Stimulated activated CD8-positive, alpha-beta memory T cell treated with anti-CD3 and anti-CD28 coated beads, Interleukin-4, amount 100 ng/mL, for 48 hours (primary cell): ENCODE measurements at places on chromosomes 2 and 18.
A peak's percentile ranks its signal among the peaks of the same experiment; 100 is the strongest.

DNA sequence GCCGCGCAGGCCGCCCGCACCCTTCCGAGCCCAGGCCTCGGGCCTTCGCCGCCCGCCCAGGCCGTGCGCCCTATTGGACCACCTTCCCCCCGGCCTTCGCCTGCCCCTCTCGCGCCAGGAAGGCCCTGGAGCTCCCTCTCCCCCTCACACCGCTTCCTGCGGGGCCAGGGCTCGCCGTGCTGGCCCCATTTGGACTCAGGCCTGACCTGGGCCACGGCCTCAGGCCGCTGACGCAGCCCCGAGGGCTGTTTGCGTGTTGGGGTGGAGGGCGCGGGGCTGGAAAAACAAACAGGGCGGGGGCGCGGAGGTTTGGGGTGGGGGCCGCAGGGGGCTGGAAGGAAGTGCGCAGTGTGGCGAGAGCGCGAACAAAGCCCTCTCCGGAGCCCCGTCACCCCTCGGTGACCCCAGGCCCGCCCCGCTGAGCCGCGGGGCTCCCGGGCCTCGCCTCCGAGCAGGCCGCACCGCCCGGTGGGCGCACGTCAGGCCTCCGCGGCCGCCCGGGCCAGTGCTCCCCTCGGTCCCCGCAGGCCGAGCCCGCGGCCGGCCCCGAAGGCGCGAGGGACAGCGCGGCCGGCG is 12.3 kb upstream of the SIX3 start:
- no peak for DNase-seq

- no peak for DNase-seq
Observed at GRCh38 chr2:106350980-106351379, 117.2 kb downstream of the RGPD3 start.

GRCh38 chr2:203080447-203081045 is 65.9 kb downstream of the NBEAL1 start:
- no peak for DNase-seq

- no peak for DNase-seq
Observed at GRCh38 chr2:66578054-66578686, 143.2 kb downstream of the MEIS1 start.

- DNase-seq = no peak
Observed at GRCh38 chr2:192267484-192267883, 72.8 kb upstream of the TMEFF2 start.

GRCh38 chr2:235672720-235673119 is 178.9 kb downstream of the AGAP1 start:
- no peak for DNase-seq

GRCh38 chr2:170324640-170325046 is 146.7 kb downstream of the MYO3B start:
- DNase-seq = peak; percentile 28

DNA sequence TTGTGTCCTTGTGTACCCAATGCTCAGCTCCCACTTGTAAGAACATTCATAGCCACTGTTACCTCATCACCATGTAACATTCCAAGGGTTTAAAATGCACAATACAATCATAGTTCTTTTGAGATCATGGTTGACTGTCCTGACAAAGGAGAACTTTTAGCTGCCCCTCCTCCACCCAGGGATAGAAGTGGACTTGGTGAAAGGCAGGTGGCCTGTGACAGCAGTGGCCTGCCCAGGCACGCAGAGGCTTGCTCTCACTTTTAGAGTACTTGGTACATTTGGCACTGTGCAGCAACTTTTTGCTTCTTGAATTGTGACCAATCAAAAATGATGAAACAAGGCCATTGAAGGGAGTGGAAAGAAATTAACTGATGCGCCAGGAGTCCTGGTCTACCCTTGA is 108.7 kb downstream of the ANKRD44 start:
- no peak for DNase-seq

DNA sequence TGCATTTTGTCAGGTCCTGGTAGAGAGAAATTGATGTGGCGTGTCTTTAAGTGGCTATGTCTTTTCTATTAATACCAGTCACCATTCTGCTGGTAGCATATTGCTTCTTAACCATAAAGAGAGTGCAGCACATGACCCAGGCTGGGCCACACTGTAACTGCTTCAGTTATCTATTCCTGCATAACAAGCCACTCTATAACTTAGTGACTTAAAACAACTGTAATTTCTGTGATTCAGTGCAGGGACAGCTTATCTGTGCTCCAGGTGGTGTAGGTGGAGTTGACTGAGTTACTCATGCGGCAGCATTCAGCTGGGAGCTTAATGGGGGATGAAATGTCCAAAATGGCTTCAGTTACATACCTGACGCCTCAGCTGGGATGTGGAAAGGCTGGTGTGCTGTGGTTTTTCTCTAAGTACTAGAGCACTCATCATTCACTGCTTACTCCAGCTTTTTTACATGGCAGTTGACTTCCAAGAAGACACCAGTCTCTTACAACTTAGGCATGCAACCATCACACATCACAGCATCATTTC is 742.4 kb downstream of the SATB2 start:
- no peak for DNase-seq

DNA sequence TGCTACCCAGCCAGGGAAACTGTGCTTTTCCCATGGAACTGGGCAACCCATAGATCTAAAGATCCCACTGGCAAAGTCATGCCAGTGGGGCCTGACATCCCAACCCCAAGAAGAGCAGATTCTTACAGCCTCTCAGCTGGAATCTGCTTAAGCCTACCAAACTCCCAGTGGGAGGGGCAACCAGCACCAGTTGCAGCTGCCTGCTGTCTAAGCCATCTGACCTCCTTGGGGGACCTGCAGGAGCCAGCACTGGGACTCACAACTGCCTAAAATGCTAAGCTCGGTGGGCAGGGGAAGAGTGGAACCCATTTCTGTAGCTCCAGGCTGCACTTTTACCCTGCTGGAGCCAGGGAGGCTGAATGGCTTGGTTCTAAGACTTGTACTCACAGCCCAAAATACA is 770.7 kb upstream of the SLC8A1 start:
- no peak for DNase-seq

GRCh38 chr2:158486970-158487325 is 30.2 kb downstream of the PKP4 start:
- DNase-seq = no peak

- no peak for DNase-seq
Observed at GRCh38 chr18:6591491-6591890, 138.0 kb upstream of the ARHGAP28 start.
